ENCODE measurements at places on chromosomes 1 and 21. TPM values are rescaled to one million over a fixed set of nuclear protein-coding genes. Genes with fewer than 3 reads are reported as not detected.

FCRL2 gene
- 0.51 TPM for total RNA-seq

DNA sequence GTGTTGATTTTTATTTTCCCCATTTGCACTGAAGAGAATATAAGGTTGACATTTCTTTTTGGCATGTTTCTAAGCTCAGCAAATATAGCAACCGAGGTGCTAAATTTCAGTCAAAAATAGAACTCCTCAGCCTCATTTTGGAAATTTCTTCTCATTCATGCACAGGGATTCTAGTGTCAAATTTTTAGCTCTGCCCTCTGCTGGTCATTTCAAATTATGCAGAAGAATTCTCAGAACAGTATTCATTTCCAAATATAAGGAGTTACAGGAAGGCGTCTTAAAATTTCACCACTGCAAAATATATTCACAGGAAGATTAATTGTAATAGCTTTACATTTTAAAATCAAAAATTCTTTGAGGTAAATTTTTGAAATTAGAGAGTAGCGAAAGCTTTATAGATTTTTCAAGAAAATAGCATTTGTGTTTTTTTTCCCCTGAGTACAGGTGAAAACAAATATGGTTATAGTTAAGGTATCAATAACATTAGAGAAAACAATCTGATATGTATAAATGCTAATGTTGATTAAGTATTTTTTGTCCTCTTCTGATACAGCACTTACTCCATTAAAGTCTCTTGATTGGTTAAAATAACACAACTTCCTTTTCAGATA, 57.9 kb downstream of the FMN2 start:
- no peaks in the 10 kb centered on the region for H3K4me1 ChIP-seq
- no peak overlapping the region for H3K4me3 ChIP-seq
- H3K36me3 ChIP-seq: no peaks in the 10 kb centered on the region
- no peak for DNase-seq

GRCh38 chr1:21198929-21199328, 22.2 kb upstream of the EIF4G3 start:
- H3K27ac ChIP-seq: no peak overlapping the region
- H3K4me1 ChIP-seq: no peaks in the 10 kb centered on the region
- H3K27me3 ChIP-seq: no peaks in the 10 kb centered on the region
- no peaks in the 10 kb centered on the region for H3K36me3 ChIP-seq
- H3K4me3 ChIP-seq: no peak overlapping the region

KCNA2 gene
- not detected for total RNA-seq

GRCh38 chr21:26388731-26389231, 184.3 kb downstream of the CYYR1 start:
- DNase-seq: no peak
- no peak overlapping the region for H3K4me3 ChIP-seq
- H3K27me3 ChIP-seq: no peaks in the 10 kb centered on the region
- H3K27ac ChIP-seq: no peak overlapping the region
- no peaks in the 10 kb centered on the region for H3K36me3 ChIP-seq

- H3K4me1 ChIP-seq: no peaks in the 10 kb centered on the region
- DNase-seq: no peak
- H3K27ac ChIP-seq: no peak overlapping the region
- no peaks in the 10 kb centered on the region for H3K36me3 ChIP-seq
Observed at GRCh38 chr1:43381612-43382011, 8.0 kb downstream of the MED8 start.

- no peak for DNase-seq
- no peaks in the 10 kb centered on the region for H3K4me1 ChIP-seq
- no peak overlapping the region for H3K27ac ChIP-seq
- no peaks in the 10 kb centered on the region for H3K36me3 ChIP-seq
Observed at GRCh38 chr1:155591770-155592169, 18.2 kb upstream of the MSTO1 start.
